ENCODE measurements at places on chromosomes 5 and 9.

DNA sequence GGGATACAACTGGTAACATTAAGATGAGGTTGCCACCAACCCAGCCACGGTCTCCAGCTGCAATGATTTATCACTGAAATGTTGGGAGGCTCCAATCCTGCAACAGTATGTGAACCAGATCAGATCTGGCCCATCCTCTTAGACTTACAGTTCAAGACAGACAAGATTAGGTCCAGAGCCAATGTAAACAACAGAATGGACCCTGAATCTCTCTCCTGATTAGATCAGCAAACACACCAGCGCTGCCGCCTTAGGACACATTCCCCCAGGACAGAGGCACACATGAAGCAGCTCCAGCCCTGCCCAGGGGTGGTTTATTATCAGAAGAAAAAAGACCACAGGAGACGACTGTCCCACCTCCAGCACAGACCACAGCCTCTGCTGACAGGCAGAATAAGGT, 82.1 kb downstream of the SLIT3 start:
- H3K4me1 ChIP-seq = no peaks in the 10 kb centered on the region
- H3K27me3 ChIP-seq = peaks cover 3% of the 10 kb centered on the region
- no peak overlapping the region for H3K4me3 ChIP-seq
- H3K27ac ChIP-seq = no peak overlapping the region

GRCh38 chr5:80269991-80270438, 14.2 kb upstream of the SERINC5 start:
- peak; percentile 62 for ATAC-seq
- H3K4me1 ChIP-seq = peaks cover 17% of the 10 kb centered on the region
- peak overlapping the region; percentile 87 for H3K27ac ChIP-seq
- H3K27me3 ChIP-seq = no peaks in the 10 kb centered on the region
- peak overlapping the region; percentile 69 for H3K4me3 ChIP-seq
- H3K36me3 ChIP-seq = no peaks in the 10 kb centered on the region

DNA sequence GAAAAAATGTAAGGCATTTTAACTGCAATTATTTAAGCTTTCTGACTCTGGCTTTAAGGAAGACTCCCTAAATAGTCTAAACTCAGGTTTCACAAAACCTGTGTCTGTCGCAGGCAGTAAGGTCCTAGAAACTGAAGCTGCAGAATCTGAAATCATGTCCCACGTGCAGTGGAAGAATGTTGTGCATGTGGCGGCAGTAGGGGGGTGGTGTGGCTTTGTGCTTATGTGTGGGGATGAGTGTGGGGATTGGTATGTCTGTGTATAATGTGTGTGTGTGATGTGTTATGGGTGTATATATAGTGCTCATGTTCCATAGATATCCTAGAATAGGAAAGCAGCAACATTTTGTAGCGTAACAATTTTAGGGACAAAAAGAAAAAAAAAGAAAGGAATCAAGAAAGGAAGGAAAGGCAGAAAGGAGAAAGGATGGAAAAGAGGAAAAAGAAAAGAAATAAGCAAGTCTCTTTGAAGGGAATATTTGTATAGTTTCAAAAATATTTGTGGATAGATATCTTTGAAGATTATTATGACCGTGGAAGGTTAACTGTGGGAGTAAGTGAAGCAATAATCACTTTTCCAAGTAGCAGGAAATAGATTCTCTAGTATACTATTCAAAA, 6.6 kb downstream of the ANKDD1B start:
- no peak overlapping the region for H3K4me3 ChIP-seq
- H3K36me3 ChIP-seq = no peaks in the 10 kb centered on the region
- no peak overlapping the region for H3K27ac ChIP-seq

DNA sequence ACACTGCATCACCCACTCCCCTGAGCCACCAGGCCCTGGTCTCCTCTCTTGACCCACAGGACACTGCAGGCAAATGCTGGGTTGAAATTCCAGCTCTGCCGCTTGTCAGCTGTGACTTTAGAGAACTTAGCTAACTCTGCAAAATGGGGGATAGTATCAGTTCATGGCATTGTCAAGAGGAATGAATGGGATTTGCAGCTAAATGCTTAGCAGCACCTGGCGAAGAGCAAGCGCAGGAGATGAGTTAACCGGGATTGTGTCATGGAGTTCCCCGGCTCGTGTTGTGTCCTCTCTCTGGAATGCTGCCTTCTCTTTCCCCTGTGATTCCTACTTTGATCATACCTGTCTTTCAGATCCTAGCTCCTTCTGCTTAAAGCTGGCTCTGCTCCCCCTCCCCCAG, 67.1 kb downstream of the DAB2IP start:
- no peak overlapping the region for H3K4me3 ChIP-seq
- H3K4me1 ChIP-seq = no peaks in the 10 kb centered on the region
- no peak for ATAC-seq
- no peak overlapping the region for H3K27ac ChIP-seq

GRCh38 chr9:82109626-82110025, 121.1 kb downstream of the SPATA31D1 start:
- no peaks in the 10 kb centered on the region for H3K4me1 ChIP-seq
- H3K36me3 ChIP-seq = no peaks in the 10 kb centered on the region
- no peak overlapping the region for H3K27ac ChIP-seq
- H3K4me3 ChIP-seq = no peak overlapping the region

- peaks cover 43% of the 10 kb centered on the region for H3K4me1 ChIP-seq
- H3K27ac ChIP-seq = peak overlapping the region; percentile 88
Observed at GRCh38 chr9:78030553-78031443, 813 bp downstream of the GNAQ start.

- no peaks in the 10 kb centered on the region for H3K36me3 ChIP-seq
- H3K27me3 ChIP-seq = peaks cover 6% of the 10 kb centered on the region
- H3K27ac ChIP-seq = no peak overlapping the region
- H3K4me1 ChIP-seq = no peaks in the 10 kb centered on the region
Observed at GRCh38 chr5:135210286-135211055, 176.4 kb upstream of the PITX1 start.

DNA sequence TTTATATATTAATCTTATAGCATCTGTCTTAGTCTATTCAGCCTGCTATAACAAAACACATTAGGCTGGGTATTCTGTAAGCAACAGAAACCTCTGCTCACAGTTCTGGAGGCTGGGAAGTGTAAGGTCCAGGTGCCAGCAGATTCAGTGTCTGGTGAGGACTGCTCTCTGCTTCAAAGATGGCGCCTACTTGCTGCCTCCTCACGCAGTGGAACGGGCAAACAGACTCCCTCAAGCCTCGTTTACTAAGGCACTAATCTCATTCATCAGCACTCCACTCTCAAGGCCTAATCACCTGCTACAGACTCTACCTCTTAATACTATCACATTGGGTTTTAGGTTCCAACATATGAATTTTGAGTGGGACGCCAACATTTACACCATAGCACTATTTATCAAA, 5.2 kb upstream of the TBC1D2 start:
- H3K4me1 ChIP-seq = no peaks in the 10 kb centered on the region
- no peaks in the 10 kb centered on the region for H3K27me3 ChIP-seq
- ATAC-seq = no peak
- H3K4me3 ChIP-seq = no peak overlapping the region
- H3K27ac ChIP-seq = no peak overlapping the region

GRCh38 chr5:6202149-6202967, 176.0 kb downstream of the MED10 start:
- H3K36me3 ChIP-seq = no peaks in the 10 kb centered on the region
- H3K4me3 ChIP-seq = no peak overlapping the region
- H3K27me3 ChIP-seq = peaks cover 6% of the 10 kb centered on the region
- no peak for ATAC-seq
- H3K4me1 ChIP-seq = no peaks in the 10 kb centered on the region

GRCh38 chr5:59517926-59518585, 375.5 kb downstream of the PDE4D start:
- no peak overlapping the region for H3K4me3 ChIP-seq
- H3K27ac ChIP-seq = no peak overlapping the region
- ATAC-seq = no peak
- H3K36me3 ChIP-seq = no peaks in the 10 kb centered on the region

GRCh38 chr5:33465120-33465519, 24.4 kb downstream of the TARS1 start:
- H3K27me3 ChIP-seq = no peaks in the 10 kb centered on the region
- peaks cover 100% of the 10 kb centered on the region for H3K36me3 ChIP-seq
- no peak overlapping the region for H3K4me3 ChIP-seq
- H3K27ac ChIP-seq = no peak overlapping the region
- peaks cover 3% of the 10 kb centered on the region for H3K4me1 ChIP-seq
- ATAC-seq = no peak

GRCh38 chr5:78597974-78598371, 50.6 kb downstream of the LHFPL2 start:
- no peaks in the 10 kb centered on the region for H3K4me1 ChIP-seq
- peaks cover 10% of the 10 kb centered on the region for H3K27me3 ChIP-seq
- no peak for ATAC-seq
- H3K36me3 ChIP-seq = no peaks in the 10 kb centered on the region
- H3K27ac ChIP-seq = no peak overlapping the region

- H3K36me3 ChIP-seq = peaks cover 6% of the 10 kb centered on the region
- H3K4me3 ChIP-seq = peak overlapping the region; percentile 72
- H3K27ac ChIP-seq = peak overlapping the region; percentile 94
- peak; percentile 91 for ATAC-seq
- peaks cover 24% of the 10 kb centered on the region for H3K4me1 ChIP-seq
Observed at GRCh38 chr9:123225374-123225813, 43.0 kb downstream of the STRBP start.

DNA sequence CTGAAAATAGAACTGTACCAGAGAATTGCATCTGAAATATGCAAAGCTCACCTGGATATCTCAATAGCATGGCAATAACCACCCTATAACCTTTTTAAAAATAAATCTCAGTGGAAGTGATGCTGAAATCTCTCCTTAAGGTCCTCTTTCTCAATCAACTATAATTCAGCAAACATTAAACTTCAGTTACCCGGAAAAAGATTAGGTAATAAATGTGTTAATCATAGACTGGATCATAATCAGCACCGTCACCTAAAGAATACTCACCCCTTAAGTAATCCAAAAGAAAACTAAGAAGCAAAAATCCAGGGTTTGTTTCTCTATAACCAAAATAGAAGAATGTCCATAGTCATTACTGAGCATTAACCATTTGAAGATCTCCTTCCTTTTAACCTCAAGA, 44.3 kb upstream of the DENND4C start:
- H3K4me1 ChIP-seq = peaks cover 5% of the 10 kb centered on the region
- H3K27me3 ChIP-seq = no peaks in the 10 kb centered on the region

DNA sequence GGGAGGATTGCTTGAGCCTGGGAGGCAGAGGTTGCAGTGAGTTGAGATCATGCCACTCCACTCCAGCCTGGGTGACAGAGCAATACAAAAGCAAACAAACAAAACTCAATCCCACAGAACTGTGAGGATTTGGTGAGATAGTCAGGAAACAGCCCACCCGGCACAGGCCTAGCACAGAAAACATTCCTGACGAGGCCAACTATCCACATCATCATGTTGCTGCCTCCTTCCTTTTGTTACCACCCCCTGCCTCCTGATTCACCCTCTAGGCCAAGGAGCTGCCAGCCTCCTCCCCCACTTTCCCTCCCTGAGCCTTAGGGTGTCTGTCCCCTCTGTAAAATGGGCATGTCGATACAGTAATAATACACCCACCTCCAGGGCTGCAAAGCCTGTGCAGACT, 39.0 kb downstream of the STK10 start:
- peaks cover 41% of the 10 kb centered on the region for H3K4me1 ChIP-seq
- peaks cover 89% of the 10 kb centered on the region for H3K36me3 ChIP-seq
- no peaks in the 10 kb centered on the region for H3K27me3 ChIP-seq
- H3K27ac ChIP-seq = peak overlapping the region; percentile 90
- no peak for ATAC-seq
